ENCODE measurements at places on chromosomes 12 and 14.

- DNase-seq: peak; percentile 59
These were observed 383.8 kb downstream of the PCNX1 start for GRCh38 chr14:71290960-71291466.

DNA sequence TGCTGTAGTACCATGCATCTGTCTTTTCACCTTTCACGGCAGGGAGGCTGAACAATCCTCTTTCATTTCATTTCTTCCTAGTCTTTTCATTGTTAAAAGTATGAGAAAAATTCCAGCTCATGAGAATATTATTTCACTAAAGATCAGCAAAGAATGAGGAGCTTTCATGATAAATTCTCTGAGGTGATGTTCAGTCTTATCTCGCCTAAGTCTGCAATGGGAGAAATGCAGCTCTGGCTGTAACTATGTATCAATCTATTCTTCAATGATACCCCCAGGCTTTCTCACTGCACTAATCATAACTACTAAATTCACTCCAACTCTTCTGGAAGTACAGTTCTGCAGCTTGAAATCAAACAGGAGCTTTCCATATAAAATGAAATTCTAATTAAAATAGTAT, 15.7 kb downstream of the FOXG1 start:
- no peak for DNase-seq

- DNase-seq: no peak
These were observed 79.6 kb upstream of the STK38L start for GRCh38 chr12:27164330-27165040.

- DNase-seq: no peak
These were observed 183.9 kb downstream of the CACNA1C start for GRCh38 chr12:2236506-2237294.

DNA sequence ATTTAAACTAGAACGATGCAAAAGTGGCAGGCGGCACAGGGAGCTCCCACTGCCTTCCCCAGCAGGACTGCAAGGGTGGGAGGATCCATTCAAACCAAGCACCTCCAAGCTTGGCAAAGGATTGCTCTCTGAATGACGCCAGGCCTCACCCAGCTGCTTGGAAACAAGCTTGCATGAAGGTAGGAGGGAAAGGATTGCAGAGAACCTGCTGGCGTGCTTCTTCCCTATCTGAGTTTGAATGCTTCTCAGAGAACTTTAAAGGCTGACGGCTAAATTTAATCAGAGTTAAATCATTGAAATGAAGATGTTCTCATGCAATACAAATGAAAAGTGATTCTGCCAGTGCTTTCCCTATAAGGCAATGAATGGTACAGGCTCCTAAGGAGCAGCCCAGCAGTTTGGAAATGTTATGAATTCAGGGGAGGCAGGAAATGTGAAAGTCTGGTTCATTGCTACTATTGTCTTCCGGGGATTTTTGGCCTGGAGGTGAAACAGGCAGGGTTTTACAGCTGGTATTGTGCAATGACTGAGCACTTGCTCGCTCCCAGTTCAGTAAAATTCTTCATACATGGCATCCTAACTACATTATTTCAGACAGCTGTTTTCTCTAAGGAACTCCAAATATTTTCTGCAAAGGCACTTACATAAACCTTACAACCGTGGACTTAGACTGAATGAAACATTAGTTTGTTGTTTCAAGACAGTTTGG, 31.9 kb upstream of the DUSP6 start:
- DNase-seq: peak; percentile 78

- no peak for DNase-seq
These were observed 977.9 kb downstream of the TMTC2 start for GRCh38 chr12:83664650-83665049.

GRCh38 chr12:90333424-90333823, 621.6 kb downstream of the CCER1 start:
- no peak for DNase-seq

DNA sequence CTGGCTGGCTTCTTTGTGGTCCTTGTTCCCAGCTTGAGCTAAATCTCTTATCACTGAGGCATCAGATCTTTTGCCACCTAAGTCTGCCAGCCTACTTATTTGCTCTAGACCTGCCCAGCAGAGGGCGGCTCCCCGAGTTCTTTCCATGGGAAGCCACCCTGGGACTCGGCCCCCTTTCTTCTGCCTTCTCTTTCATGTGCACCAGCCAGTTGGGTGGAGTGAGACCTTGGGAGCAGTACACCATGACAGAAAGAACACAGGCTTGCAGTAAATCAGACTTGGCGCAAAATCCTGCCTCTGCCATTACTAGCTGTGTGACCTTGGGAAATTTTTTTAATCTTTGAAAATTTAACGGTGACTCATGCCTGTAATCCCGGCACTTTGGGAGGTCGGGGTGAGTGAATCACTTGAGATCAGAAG, 7.4 kb downstream of the SMAGP start:
- no peak for DNase-seq

DNA sequence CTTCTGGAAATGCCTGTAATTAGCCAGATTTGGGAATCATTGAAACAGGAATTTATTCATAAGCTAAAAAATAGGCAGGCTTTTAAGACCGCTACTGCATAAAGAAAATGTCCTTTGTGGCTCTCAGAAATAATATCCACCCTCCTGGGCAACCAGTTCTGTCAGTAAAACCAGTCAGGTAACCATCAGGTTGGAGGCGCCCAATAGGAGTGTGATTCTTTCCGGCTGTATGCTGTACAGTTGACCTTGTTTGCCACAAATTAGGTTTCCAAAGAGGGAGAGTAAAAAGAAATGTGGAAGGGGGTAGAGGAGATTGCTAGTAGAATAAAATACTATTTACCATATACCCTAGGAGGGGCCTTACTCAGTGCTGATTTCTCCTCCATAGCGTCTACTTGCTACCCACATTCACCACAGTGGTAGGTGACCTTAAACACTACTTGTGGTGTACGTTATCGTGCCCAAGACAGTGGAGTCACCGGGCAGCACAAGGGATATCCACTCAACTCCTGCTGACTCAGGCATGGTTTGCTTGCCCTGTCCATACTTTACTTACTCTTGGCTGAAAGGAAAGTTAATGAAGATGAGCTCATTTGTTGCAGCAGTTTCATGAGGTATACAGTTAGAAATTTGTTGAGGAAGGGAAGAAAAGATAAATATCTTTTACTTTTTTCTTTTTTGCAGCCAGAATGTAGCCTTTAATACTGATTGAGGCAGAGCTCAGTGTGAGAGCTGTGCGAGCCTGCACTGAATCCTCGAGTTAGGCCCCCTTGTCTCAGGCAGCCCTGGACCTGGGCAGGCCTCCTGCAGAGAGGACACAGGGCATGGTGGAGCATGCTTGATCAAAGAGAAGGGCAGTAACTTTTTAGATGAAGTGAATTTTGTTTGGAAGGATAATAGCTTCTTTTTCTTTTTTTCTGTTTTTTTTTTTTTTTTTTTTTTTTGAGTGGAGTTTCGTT, 76.7 kb downstream of the DIP2B start:
- peak; percentile 78 for DNase-seq

DNA sequence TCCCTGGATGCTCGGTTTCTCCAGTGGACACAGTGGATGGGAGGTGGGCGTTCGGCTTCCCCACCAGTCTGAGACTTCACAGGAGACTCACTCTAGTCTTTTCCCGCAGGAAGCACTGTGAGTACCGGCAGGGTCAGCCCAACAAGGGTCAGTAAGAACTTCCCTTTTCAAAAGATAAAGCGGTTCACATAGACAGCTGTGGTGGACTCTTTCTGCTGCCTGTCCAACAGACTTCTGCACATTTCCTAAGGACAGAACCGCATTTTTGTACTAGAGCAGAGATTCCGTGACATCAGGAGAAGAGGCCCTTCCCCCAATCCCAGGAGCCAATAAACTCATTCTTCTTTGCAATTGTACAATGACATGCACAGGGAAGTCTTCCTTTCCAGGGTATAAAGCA, 10.4 kb downstream of the LTBR start:
- DNase-seq: no peak

DNA sequence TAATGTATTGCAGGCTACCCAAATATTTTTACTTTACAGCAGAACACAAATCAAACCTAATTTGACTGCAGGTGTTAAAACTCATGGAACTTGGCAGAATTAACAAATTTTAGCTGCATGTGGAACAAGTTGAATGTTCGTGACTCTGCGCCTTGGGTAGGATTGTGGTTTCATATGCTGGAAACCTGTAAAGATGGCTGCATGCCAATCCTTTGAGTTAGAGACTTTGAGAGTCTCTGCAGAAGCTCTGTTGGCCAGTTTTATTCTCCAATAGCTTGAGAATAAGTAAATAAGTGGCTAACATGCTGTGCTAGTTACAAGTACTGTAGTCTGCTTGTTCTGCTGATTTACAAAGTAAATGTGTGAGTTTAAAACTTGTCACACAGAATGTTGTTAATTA, 77.8 kb downstream of the PDE6H start:
- DNase-seq: no peak

DNA sequence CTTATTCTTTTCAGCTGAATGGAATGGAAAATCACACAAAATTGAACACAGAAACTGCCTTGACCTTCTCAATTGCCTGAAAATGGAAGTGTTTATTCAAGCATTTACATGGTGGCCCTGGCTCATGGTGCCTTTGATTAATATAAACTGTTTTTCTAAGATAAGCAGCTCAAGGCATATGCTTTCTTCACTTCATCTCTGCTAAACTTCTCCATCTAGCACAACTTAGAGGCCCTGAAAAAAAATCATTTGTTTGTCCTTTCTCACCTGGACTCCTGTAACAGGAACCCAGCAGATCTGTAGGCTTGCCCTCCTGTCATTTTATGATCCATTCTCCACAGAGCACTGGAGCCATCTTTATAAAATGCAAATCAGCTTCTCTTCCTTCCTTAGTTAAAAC, 117.5 kb upstream of the KRR1 start:
- DNase-seq: no peak

- peak; percentile 17 for DNase-seq
These were observed 56.2 kb downstream of the MIPOL1 start for GRCh38 chr14:37253905-37254304.

DNA sequence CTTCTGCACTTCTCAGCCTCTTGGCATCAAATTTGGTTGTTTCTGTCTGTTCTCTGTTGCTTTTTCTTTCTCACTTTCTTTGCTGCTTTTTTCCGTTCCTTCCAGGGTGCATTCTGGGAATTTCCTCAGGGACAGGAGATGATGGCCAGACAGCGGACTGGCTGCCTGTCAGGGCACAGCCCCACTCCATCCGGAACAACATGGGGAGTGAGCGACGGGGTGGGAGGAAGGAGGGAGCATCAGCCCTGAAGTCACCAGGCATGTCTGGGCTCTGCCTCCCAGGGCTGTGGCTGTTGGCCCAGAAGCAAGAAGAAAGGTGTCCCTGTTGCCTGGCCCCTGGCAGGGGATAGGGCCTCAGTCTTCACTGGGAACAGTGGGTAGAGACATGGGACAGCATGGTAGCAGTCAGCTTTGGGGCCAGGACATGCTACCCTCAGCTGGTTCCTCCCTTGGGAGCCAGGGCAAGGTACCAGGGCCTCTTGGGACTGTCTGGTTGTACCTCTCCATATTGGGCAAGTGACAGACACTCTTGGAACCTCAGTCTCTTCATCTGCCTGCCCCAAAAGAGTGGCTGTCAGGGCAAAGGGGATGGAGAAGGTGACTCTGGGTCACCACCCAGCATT, 8.6 kb downstream of the PGF start:
- peak; percentile 17 for DNase-seq

- DNase-seq: no peak
These were observed 40.0 kb upstream of the TEX22 start for GRCh38 chr14:105358140-105358846.

DNA sequence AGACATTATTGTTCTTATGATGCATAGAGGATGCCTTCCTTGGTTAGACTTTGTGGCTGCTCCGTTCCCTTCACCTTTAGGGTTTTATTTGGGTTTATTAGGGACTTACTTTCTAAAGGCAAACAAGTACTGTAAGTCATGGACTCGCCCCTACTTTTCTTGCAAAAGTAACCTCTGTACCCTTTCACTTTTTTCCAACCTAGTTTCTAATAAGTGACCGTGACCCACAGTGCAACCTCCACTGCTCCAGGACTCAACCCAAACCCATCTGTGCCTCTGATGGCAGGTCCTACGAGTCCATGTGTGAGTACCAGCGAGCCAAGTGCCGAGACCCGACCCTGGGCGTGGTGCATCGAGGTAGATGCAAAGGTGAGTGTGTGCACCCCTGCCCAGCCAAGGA, 72.7 kb downstream of the SMOC1 start:
- no peak for DNase-seq

GRCh38 chr12:32788405-32788804, 32.7 kb upstream of the YARS2 start:
- DNase-seq: no peak

DNA sequence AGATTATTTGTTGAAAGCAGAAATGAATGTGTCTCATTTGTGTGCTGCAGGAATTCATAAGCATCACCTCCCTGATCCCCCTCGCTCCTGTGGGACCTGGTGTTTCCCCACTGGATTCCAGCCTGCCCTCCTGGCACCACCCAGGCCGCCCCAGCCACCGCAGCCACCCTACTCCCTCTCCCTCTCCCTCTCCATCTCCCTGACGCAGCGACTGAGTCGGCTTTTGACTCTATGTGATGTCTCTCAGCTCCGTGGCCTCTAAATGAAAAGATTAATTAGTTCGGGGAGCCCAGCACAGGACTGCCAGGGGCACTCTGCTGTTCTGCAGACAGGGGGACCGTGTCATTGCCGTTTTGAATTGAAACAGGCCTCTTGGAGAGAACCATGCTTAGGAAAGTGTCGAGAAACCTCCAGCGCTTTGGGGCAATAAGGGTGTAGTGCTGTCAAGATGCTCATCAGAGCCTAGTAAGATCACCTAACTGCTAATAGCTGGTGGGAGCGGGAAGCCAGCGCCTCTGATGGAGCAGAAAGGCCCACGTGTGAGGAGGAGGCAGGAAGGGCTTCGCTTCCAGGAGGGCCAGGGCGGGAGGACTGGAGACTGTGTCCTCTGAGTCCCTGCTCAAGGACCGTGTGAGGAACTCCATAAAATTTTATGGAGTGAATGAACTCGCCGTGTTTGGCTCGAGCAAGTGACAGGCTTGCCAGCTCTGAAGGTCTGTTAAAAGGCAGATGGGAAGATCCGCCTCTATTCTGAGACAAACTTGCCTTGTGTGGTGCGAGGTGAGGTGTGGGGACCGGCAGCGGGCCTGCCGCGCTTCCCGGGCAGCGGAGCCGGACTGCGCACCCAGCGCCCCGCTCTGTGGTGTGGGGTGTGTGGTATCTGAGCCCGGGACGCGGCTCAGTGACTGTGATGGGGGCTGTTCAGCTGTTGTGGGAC, 157.4 kb upstream of the C14orf180 start:
- no peak for DNase-seq

GRCh38 chr12:50453872-50454271, 50.9 kb upstream of the DIP2B start:
- no peak for DNase-seq

DNA sequence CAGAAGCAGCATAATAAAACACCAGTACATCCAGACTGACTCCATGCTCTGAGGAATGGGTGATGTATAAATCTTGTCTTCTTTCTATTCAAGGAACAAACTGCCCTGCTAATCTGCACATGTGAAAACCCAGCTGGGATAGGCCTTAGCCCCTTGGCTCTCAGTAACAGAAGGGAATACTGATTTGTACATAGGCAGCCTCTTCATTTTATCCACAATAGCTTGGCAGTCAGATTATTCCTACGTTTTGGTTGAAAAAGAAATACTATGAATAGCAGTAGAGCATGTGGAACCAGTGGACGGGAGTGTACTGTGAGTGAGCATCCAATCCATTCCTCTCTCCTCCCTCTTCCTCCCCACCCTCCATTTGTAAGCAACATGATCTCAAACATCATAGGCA, 113.5 kb upstream of the ARHGAP5 start:
- DNase-seq: no peak

- no peak for DNase-seq
These were observed 155.2 kb upstream of the AVPR1A start for GRCh38 chr12:63305901-63306875.

Measured in AG20443 (cell line).